ENCODE measurements at places on chromosomes 2 and 18. TPM values are rescaled to one million over a fixed set of nuclear protein-coding genes. Genes with fewer than 3 reads are reported as not detected.

GRCh38 chr2:128769457-128770142 lies 450.9 kb upstream of the HS6ST1 start:
- DNase-seq, result no peak

- DNase-seq, result no peak
Observed at GRCh38 chr2:16151651-16152050, 211.3 kb downstream of the MYCN start.

- DNase-seq, result peak; percentile 86
Observed at GRCh38 chr2:20424300-20425290, 22.3 kb upstream of the RHOB start.

GRCh38 chr18:8854962-8855361 lies 149.6 kb downstream of the MTCL1 start:
- DNase-seq, result no peak

GRCh38 chr2:979069-979928 lies 28.6 kb downstream of the SNTG2 start:
- DNase-seq, result no peak

The KLF11 gene
- total RNA-seq, result 6.8 TPM

Data from fibroblast of lung (primary cell).